ENCODE measurements at places on chromosomes 13 and 19.

GRCh38 chr13:57003682-57004081 lies 137.0 kb upstream of the PRR20A start:
- no peak for DNase-seq

DNA sequence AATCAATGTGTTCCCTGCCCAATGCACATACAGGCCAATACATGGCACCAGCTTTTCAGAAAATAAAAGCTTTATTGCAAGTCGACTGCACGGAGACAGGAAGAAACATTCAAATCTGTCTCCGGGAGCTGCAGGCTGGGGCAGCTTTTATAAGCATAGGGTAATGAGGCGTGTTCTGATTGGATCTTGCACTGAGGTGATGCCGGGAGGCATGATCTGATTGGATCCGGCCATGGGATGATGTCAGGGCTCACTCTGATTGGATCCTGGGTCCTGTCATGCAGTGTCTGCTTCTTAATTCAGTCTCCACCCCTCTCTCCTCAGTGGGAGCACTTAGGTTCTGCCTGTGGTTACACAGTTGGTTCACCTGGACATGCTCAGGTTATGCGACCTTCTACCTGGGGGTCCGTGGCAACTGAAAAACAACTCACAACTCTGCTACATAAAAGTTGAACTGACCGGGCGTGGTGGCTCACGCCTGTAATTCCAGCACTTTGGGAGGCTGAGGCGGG lies 11.8 kb upstream of the FBN3 start:
- DNase-seq, result no peak

- DNase-seq, result no peak
These were observed 1444.4 kb upstream of the MIR17HG start for GRCh38 chr13:89903115-89903514.

GRCh38 chr19:388691-389090 lies 20.3 kb downstream of the C2CD4C start:
- DNase-seq, result no peak

- no peak for DNase-seq
These were observed 21.1 kb upstream of the SLC10A2 start for GRCh38 chr13:103087275-103087674.

- peak; percentile 86 for DNase-seq
These were observed 12.4 kb upstream of the CCDC9 start for GRCh38 chr19:47243776-47244547.

- DNase-seq, result no peak
These were observed 24.8 kb downstream of the HIF3A start for GRCh38 chr19:46321653-46322052.

DNA sequence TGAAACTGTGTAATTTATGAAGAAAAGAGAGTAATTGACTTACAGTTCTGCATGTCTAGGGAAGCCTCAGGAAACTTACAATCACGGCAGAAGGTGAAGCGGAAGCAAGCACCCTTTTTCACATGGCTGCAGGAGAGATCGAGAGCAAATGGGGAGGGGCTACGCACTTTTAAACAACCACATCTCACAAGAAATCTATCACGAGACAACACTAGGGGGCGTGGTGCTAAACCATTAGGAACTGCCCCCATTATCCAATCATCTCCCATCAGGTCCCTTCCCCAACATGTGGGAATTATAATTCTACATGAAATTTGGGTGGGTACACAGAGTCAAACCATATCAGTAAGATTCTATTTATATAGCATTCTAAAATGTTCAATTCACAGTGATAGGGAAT lies 114.8 kb upstream of the TRPC4 start:
- no peak for DNase-seq
